ENCODE measurements at places on chromosomes 1 and 21. TPM values are rescaled to one million over a fixed set of nuclear protein-coding genes. Genes with fewer than 3 reads are reported as not detected.

- no peak for DNase-seq
- H3K4me3 ChIP-seq = no peak overlapping the region
- no peak overlapping the region for H3K27ac ChIP-seq
- H3K4me1 ChIP-seq = no peaks in the 10 kb centered on the region
These were observed 30.0 kb downstream of the ZC3H11B start for GRCh38 chr1:219582865-219583264.

DNA sequence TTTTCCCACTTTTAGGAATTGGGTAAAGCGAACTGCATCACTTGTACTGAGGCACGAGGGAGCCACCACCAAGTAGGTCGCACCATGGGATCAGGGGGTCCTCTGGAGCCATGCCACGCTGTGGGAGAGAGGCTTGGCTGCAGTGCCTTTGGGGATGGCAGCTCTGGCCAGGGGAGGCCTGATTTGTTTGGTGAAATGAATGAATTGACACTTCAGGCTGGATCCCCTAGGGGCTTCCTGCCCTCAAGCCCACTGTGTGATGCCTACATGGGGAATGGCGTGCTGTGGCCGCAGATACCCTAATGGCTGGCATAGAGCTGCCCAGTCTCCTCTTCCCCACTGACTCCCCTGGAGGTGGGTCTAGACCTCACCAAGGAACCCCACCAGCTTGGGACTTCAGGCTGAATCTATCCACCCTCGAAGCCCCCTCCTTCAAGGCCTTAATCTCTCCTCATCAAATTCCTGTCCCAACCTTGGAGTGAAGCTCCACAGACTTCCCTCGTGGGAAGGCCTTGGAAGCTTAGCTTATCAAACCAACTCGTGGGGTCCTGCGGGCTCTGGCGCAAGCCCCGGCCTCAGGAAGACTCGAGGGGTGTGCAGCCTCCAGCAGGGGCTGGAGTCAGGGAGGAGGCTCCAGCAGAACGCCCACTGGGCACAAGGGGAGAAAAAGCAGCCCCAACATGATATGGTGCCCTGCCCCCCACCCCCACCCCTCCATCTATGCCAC lies 64.6 kb downstream of the VWA5B1 start:
- H3K4me3 ChIP-seq = no peak overlapping the region
- no peaks in the 10 kb centered on the region for H3K36me3 ChIP-seq
- H3K27ac ChIP-seq = no peak overlapping the region
- peaks cover 25% of the 10 kb centered on the region for H3K4me1 ChIP-seq
- H3K27me3 ChIP-seq = no peaks in the 10 kb centered on the region

FUBP1 gene
- 59.5 TPM for total RNA-seq

RGS8 gene
- total RNA-seq = not detected

GRCh38 chr1:42282024-42282579 lies 52.9 kb downstream of the FOXJ3 start:
- H3K27ac ChIP-seq = peak overlapping the region; percentile 37
- peaks cover 48% of the 10 kb centered on the region for H3K4me1 ChIP-seq
- DNase-seq = no peak
- H3K36me3 ChIP-seq = no peaks in the 10 kb centered on the region

NTRK1 gene
- total RNA-seq = 0.44 TPM

GRCh38 chr1:2804628-2805351 lies 3.3 kb upstream of the TTC34 start:
- no peak overlapping the region for H3K4me3 ChIP-seq
- peak; percentile 6 for DNase-seq
- no peaks in the 10 kb centered on the region for H3K4me1 ChIP-seq
- H3K27me3 ChIP-seq = peaks cover 40% of the 10 kb centered on the region
- no peak overlapping the region for H3K27ac ChIP-seq

DNA sequence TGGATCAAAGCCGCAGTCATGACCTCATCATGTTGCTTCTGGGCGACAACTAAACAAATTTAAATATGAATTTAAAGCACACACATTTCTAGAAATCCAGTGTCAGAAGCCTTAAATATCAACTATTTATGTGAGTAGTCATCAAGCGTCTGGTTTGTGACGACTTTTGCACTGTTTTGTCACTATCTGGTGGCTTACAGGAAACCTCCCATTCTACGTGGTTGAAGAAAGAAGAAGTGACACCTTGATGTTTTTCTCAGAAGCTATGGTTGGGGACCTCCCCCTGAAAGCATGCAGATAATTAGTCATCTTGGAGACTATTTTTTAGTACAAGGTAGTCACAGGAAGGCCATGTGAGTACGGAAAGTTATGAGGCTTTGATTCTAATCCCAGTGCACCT lies 58.5 kb downstream of the TENT5C start:
- H3K36me3 ChIP-seq = no peaks in the 10 kb centered on the region
- no peak overlapping the region for H3K4me3 ChIP-seq
- peaks cover 2% of the 10 kb centered on the region for H3K4me1 ChIP-seq
- DNase-seq = no peak
- H3K27ac ChIP-seq = no peak overlapping the region

DNA sequence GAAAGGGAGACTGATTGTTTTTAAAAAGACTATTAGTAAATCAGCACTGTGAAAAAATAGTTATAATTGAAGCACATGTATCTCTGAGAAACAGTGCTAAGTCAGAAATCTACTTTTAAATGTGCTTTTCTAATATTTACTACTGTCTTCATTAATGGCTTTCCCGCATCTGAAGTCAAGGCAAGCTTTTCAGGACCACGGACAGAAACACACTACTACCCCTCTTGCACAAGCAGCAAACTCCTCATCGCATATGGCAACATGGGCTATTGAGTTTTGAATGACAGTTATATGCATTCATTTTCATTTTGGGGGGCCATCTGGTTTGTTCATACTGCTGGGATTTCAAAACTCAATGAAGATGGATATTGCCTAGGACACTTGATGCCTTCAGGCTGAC lies 433.4 kb upstream of the CAMK1G start:
- H3K27me3 ChIP-seq = no peaks in the 10 kb centered on the region
- no peak for DNase-seq
- no peak overlapping the region for H3K27ac ChIP-seq
- H3K4me1 ChIP-seq = no peaks in the 10 kb centered on the region
- no peak overlapping the region for H3K4me3 ChIP-seq

GRCh38 chr1:43861337-43861736 lies 72.3 kb upstream of the ARTN start:
- DNase-seq = no peak
- H3K4me1 ChIP-seq = peaks cover 60% of the 10 kb centered on the region
- no peaks in the 10 kb centered on the region for H3K36me3 ChIP-seq
- no peak overlapping the region for H3K4me3 ChIP-seq

Measured in psoas muscle (tissue), 8 donors.